Heart right ventricle (tissue), 16 donors: ENCODE measurements at places on chromosomes 5 and 9. TPM values are rescaled to one million over a fixed set of nuclear protein-coding genes. Genes with fewer than 3 reads are reported as not detected.

DNA sequence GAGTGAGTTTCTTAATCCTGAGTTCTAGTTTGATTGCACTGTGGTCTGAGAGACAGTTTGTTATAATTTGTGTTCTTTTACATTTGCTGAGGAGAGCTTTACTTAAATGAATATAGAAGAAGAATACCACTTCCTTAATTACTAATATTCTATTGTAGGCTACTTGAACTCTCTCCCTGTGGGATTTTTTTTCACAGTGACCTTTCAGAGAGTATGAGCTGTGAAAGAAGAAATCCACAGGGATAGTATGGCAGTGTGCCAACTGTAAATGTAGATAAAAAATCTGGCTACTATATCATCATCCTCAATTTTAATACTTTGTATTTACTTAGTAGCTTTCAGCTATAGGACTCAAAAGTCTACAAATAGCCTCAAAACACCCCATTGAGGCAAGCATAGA, 67.3 kb downstream of the COMMD10 start:
- no peak for DNase-seq

The LCN9 gene
- polyA plus RNA-seq = not detected

The AGXT2 gene
- not detected for polyA plus RNA-seq

DNA sequence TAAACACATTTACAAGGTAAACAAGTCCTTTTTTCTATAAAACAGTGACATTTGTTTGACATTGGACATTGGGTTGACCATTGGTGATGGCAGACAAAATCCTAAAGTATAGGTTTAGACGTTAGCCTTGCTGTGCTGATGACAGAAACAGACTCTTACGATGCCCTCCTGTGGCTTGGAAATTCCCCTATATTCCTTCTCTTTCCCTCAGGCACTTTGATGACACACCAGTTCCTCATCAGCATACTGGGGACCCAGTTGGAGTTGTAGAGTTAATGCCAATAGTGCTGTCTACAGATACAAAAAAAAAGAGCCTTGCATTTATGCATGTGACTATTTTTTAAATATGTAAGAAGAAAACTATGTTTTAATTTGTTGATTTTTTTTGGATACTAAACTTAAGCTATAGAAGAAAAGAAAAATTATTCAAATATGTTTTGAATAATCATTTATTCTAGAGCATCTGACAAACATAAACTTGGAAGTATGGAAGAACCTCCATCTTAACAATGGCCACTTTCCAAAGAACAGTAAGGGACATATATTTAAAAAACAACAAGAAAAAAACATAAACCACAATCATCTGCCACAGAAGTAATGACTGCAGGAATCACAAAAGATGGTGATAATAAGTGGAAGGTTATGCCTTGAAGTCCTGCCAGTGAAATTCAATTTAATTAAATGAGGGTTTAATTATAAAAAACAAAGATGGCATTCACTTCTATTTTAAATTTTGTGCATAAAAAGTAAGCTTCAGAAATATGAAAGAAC, 75.6 kb upstream of the SNCAIP start:
- no peak for DNase-seq

GRCh38 chr5:175887463-175887862, 16.1 kb downstream of the CPLX2 start:
- no peak for DNase-seq

The TYRP1 gene
- 11.0 TPM for polyA plus RNA-seq

- DNase-seq = no peak
These were observed 13.1 kb downstream of the LRRC26 start for GRCh38 chr9:137156567-137157375.

DNA sequence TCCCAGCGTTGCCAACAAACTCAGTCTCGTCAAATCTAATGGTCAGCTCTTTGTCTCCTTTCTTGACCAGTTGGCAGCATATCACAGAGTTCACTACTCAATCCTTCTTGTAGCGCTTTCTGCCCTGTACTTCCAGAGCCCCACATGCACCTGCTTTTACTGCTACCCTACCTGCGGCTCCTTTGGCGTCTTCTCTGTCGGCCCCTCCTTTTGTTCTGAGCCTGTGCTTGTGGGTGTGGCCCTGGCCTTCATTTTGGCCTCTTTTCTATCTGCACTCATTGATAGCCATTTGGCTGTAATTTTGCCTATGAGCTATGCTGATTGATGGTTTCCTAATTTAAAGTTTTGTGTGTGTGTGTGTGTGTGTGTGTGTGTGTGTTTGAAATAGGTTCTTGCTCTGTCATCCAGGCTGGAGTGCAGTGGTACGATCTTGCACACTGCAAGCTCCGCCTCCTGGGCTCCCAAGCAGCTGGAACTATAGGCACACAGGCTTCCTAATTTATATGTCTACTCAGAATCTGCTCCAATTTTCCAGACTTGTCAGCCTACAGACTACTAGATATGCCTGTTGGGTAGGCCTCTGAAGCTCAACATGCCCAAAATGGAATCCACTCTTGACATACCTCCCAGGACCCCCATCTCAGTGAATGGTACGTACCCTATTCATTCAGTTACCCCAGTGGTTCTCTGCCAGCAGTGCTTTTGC, 32.3 kb downstream of the ARPC5L start:
- DNase-seq = no peak

The SELENOP gene
- polyA plus RNA-seq = 68.8 TPM

GRCh38 chr5:126462239-126463014, 39.2 kb downstream of the GRAMD2B start:
- no peak for DNase-seq

- DNase-seq = no peak
These were observed 149.9 kb upstream of the ANKH start for GRCh38 chr5:15021266-15022046.

The LIX1 gene
- polyA plus RNA-seq = not detected

The CSF2 gene
- not detected for polyA plus RNA-seq

The DAB2IP gene
- 18.1 TPM for polyA plus RNA-seq

The SLC1A1 gene
- polyA plus RNA-seq = 3.5 TPM

The DND1 gene
- polyA plus RNA-seq = 2.0 TPM

DNA sequence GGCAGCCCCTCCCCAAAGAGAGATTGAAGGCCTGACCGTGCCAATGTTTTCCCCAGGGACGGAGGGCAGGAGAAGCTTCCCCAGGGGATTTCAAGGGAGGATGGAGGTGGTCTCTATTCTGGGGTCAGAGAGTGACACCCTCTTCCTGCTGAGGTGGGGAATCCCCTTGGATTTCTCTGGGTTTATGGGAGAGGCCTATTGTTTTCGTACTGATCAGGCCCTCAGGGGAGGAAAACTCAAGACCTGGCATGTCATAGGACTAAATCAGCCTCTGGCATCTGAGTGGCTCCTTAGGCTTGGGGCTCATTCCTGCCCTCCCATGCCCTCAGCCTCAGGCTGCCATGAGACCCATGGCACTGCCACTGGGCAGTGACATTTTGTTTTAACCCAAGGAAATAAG, 44.6 kb downstream of the IRF1 start:
- no peak for DNase-seq

DNA sequence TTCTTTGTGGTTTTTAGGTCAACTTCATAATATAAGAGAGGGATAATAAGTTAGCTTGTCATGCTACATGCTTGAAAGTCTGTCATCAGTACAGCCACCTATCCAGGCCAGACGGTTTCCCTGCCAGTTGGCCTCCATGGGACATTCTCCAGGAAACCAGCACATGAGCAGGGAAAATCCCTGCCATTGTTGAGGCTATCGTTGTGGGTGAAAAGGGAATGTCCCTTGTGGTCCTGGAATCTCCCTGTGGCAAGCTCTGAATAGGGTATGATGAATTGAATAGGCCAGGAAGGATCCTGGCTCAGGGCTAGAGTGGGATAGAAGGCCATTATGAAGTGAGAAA, 12.3 kb downstream of the F2RL1 start:
- no peak for DNase-seq

DNA sequence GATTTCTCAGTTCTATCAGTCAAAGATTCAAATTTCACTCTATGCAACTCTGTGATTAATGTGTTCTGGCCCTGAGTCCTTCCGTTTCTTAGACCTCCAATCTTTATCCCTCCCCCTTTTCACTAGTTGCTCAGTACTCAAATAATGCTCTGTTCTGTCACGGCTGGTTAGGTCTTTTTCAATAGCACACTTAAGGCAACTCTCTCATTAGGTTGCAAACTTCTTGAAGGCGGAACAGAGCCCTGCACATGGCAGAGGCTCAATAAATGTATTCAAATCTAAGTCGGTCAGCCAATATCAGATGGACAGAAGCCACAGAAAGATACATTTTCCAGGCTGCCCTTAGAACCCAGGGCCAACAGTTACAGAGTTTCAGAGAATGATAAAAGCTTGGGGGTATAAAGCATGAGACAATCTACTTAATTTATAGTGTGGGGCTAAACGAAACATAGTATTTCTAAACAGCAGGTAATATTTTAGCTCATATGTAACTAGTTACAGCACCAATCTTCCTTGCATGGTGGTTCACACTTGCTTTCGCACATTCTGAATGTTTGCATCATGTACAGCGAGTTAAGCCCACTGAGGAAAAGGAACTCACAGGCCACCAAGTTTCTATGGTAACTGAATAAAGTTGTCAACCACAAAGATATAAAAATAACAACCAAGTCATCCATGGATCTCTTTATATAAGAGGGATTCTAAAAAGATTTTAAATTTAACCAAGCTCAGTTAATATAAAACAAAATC, 67.1 kb upstream of the GOLPH3 start:
- DNase-seq = no peak

- peak; percentile 47 for DNase-seq
These were observed 38.4 kb downstream of the EGR1 start for GRCh38 chr5:138503487-138504270.

- DNase-seq = no peak
These were observed 123.5 kb upstream of the RAPGEF1 start for GRCh38 chr9:131863306-131863896.

- no peak for DNase-seq
These were observed 274.7 kb downstream of the ELAVL2 start for GRCh38 chr9:23551311-23551721.

DNA sequence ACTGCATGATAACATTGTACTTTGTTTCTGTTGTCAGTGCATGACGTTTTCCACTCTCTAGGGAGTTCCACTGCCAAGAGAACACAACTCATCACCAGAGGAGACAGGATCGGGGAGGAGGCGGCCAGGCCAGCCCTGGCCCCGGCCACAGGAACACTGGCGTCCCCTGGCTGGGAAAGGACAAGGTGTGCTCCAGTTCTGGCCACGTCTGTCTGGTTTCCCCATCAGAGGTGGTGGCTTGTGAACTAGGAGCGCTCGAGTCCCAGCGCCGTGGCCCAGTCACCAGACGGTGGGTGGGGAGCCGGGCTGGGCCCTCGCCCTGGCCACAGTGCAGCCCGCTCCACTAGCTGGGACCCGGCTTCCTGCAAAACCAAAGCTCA, 211.9 kb upstream of the IRX4 start:
- no peak for DNase-seq

GRCh38 chr5:150186137-150186536, 3.7 kb upstream of the SLC6A7 start:
- DNase-seq = no peak

GRCh38 chr9:105242062-105242461, 2.4 kb upstream of the SLC44A1 start:
- no peak for DNase-seq

- DNase-seq = no peak
These were observed 2.3 kb downstream of the TGFBI start for GRCh38 chr5:136030956-136031611.

DNA sequence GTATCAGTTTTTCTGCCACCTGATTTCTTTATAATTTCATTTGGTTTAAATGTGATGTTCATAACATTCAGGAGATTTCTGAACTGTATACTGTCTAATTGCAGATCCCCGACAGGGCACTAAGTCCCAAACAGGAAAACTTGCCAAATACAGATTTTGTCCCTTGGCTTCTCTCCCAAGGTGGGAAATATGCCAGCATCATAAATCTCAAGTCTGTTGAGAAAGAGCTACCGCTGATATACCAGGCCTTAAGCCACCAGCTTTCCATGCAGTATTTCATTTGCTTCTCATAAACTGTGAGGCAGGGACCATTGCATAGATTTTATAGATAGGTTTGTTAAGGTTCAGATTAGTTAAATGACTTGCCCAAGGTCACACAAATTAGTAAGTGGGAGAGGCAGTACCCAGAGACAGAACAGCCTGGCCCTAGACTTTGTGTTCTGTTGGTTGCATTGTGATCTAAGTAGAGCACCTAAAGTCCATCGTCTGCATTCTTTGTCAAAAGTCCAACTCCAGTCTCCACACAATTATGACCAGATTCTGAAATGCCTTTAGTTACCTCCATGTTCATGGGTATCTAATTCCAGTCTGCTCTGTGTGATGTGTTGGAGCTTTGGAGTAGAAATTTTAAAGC, 16.2 kb downstream of the GPR21 start:
- DNase-seq = no peak

GRCh38 chr5:181217111-181217802, 5.8 kb upstream of the TRIM41 start:
- DNase-seq = peak; percentile 44

The CD274 gene
- polyA plus RNA-seq = 4.5 TPM

- no peak for DNase-seq
These were observed 81.8 kb downstream of the SHC3 start for GRCh38 chr9:89096807-89097206.

DNA sequence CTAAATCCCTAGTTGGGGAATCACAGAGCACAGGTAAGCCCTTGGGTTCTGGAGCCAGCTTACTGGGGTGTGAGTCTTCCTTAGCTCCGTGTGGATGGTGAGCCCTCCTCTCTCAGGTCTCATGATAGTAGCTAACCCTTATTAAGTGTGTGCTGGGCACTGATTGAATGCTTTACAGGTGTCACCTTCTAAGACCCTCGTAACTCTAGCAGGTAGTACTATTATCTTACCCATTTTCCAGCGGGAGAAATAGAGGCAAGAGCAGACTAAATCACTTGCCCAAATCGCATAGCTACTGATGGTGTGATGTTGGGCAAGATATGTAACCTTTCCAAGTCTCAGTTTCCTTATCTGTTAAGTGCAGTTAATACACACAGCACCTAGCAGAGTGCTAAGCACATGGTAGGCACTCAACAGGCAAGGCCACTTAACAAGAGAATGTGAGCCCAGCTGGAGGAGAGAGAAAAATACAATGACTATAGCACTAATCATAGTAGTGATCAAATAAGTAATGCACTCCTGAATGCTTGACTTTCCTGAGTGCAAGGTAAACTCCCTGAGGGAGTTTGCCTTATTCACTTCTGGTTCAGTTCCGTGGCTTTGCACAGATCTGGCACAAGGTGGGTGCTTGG, at the start of gene DCANP1:
TSS of gene DCANP1 (minus strand) at position 51 of the 632 bp plus-strand sequence. CDS start 240 bp downstream, outside the sequence.
- DNase-seq = no peak

DNA sequence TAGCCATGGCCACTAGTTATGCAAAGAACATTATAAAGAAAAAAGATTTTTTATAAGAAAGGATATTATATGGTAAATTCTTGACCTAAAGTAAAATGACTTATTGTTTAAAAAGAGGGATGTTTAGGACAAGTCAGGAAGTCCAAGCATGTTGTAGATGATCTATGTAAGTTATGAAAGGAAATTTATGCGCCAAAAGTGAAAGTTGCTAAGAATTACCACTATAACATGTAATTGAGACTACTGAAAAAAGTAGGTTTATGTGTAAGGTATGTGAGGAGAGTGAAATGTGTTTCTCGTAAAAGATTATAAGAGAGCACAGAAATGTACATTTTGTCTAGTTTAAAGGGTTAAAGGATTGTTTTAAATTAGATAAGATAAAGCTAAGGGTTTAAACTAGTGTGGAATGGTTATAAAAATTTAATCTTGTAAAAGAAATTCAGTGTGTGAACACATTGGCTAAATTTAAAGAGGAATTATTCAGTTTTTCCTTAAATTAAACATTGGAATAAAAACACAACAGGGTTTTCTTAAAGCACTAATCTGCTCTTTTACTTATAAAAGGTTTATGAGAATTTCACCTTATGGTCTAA, 1100.4 kb upstream of the EDIL3 start:
- no peak for DNase-seq

The GPR21 gene
- polyA plus RNA-seq = not detected

GRCh38 chr5:143114481-143114880, 289.0 kb downstream of the NR3C1 start:
- DNase-seq = no peak

GRCh38 chr9:129752900-129753729, at the start of gene PTGES:
PTGES (minus strand) TSS chr9:129753042; CDS start chr9:129753012, 30 bp downstream.
- DNase-seq = peak; percentile 47
